ENCODE measurements at places on chromosomes 12 and 14. TPM values are rescaled to one million over a fixed set of nuclear protein-coding genes. Genes with fewer than 3 reads are reported as not detected.

KCNH3 gene
- total RNA-seq = 1.5 TPM

- DNase-seq = no peak
Observed at GRCh38 chr14:29548948-29549370, 378.7 kb downstream of the PRKD1 start.

- no peak for DNase-seq
Observed at GRCh38 chr14:37142835-37143401, 29.5 kb downstream of the SLC25A21 start.

GRCh38 chr12:6696690-6697583 is 3.7 kb downstream of the PIANP start:
- DNase-seq = no peak

Measured in endodermal cell (in vitro differentiated cells).